ENCODE measurements at places on chromosomes 7 and 10.
A peak's percentile ranks its signal among the peaks of the same experiment; 100 is the strongest.

DNA sequence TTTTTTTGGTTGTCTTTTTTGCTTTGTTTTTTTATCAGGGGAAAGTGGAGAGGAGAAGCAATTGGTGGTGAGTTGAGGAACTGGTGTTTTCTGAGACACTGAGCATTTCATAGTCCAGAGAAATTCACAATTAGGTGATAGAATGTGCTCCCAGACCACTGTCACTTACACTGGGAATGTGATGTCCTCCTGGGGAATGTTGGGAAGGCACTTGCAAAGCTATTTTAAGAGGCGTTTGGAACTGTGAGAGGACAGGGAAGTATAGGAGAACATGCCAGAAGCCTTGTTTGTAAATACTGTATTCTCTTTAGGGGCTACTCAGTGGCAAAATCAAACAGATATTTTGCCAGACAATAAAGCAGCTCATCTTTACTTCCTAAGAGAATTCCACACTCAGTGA is 16.0 kb downstream of the CHRM2 start:
- DNase-seq, result no peak

DNA sequence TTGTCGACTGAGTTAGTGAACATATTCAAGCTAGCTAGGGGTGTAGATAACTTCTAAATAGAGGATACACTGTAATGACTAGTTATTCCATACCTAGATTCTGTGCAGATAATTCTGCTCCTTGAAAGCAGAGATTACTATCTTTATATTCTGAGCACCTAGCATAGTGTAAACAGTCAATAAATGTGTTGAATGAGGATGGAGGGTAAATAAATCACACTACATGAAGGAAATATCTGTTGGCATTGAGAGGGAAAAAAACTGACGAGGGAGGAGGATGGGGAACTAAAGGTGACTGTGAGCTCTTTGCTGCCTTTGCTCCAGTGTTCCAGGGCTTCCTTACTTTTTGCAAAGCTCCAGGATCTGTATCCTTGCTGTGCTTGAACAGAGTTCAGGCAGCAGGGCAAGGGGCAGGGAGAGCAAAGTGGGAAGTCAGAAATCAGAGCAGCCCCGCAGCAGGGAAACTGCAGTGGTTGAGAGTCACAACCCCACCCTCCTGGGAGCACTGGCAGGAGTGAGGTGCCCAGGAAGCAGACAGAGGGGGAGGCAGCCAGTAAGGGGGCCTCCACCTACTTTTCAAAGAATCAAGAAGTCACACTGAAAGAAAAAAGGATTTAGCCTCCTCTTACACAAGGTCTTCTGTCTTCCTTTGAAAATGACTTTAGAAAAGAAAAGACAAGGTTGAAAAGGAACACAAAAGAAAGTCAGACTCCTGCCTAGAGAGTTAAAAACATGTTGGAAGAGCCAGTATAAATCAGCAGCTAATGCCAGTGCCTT is 71.8 kb upstream of the LRRN3 start:
- no peak for DNase-seq

DNA sequence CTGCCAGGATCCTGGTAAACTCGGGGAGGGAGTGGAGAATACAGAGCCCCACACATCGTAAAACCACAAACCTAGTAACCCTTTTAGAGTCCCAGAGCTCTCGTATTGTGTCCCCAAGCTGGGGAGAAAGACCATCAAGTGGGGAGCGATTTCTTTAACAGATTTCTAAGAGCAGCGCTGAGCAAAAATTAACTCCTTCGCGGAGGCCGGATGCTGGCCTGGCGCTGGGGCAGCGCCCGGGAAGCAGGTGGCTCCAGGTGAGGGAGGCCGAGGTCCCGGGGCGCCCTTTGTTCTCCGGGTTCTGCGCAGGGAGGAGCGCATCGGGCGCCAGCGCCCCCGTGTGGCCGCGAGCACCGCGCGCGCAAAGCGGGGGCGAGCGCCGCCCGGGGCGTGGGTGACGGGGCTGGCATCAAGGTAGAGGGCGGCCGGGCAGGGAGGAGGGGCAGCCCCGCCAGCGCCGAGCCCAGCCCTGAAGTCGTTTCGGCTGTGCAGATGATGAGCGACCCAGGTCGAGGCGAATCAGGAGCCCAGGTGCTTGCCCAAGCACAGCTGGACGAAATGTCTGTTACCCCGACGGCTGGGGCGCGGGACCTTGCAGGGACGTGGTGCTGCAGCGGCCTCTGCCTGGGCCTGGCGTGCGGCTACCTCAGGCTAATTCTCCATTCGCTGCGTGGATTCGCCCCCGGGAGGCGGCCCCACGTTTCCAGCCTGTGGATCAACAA is 10.4 kb upstream of the FGFR2 start:
- DNase-seq, result no peak

DNA sequence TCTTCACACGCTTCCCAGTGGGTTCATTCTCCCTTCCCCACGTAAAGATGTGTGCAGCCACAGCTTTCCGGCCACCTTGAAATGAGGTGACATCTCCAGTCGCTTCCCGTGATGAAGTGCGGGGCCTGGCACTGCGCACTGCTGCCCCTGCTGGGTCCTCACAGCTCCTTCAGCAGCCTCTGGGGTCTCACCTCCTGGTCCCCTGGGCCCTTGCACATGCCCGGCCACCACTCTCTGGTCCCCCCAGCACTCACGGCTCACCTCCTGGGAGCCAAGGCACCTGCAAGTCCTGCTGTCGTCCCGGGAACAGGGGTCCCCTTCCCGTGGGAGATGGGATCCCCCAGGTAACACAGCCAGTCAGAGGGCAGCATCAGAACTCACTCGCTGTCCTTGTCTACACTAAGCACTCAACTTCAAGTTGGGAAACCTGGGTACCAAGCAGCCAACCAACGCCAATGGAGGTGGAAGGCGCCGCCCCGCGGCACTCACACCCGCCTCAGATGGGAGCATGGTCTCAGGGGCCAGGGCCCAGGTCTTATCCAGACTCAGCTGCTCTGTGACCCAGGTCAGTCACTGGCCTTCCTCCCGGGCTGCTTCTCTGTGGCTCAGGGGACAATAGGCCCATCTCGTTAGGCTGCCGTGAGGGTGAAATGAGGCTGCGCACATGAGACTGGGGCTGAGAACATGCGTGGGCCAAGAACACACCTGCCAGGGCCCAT is 176.2 kb downstream of the PTPRN2 start:
- no peak for DNase-seq

DNA sequence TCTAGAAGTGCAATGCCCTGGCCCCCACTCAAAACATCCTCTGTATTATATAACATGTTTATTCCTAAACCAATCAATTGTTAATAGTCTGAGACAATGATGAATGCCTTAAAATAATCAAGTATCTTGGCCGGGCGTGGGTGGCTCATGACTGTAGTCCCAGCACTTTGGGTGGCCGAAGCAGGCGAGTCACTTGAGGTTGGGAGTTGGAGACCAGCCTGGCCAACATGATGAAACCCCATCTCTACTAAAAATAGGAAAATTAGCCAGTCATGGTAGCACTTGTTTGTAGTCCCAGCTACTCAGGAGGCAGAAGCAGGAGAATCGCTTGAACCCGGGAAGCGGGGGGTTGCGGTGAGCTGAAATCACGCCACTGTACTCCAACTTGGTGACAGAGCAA is 29.4 kb upstream of the CACNA2D1 start:
- no peak for DNase-seq

- DNase-seq, result no peak
Observed at GRCh38 chr10:75098902-75099673, 12.4 kb upstream of the SAMD8 start.

DNA sequence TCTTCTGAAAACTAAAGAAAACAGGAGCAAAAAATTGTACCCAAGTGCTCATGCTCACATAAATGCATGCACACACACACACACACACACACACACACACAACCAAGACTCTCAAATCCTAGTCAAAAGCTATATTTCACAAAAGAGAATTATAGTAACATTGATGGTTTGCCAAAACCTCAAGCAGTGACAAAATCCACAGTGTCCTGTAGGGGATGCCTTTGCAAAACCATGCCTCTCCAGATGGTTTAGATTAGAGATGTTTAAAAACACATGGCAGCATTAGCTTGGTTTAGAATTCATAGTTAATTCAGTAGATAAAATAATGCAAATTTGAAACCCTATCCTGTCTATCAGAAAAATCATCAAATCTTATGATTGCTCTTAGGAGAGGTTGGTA is 232.2 kb downstream of the DYNC1I1 start:
- no peak for DNase-seq

GRCh38 chr7:49563693-49564378 is 209.6 kb upstream of the VWC2 start:
- no peak for DNase-seq

DNA sequence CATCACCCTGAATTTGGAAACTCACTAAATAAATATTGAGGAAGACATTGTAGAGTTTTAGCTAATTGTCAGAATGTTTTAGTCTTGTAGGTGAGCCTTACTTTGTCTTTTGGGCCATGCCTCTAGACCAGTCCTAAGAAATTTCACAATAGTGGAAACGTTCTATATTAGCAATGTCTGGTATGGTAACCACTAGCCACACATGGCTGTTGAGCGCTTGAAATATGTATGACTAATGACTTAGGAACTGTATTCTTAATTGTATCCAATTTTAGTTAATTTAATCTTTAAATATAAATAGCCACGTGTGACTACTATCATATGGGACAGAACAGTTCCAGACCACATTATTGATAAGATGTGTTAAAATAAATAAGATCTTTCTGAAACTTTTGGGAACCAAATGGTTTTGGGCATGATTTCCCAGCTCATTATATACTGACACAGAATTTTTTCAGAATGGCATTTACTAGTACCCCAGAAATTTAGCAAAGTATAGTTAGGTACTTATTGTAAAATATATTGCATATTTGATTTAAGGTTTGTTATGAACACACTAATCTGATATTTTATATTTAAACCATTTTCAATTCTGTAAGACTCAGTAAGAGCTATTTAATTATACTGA is 95.0 kb downstream of the VPS50 start:
- DNase-seq, result peak; percentile 89

DNA sequence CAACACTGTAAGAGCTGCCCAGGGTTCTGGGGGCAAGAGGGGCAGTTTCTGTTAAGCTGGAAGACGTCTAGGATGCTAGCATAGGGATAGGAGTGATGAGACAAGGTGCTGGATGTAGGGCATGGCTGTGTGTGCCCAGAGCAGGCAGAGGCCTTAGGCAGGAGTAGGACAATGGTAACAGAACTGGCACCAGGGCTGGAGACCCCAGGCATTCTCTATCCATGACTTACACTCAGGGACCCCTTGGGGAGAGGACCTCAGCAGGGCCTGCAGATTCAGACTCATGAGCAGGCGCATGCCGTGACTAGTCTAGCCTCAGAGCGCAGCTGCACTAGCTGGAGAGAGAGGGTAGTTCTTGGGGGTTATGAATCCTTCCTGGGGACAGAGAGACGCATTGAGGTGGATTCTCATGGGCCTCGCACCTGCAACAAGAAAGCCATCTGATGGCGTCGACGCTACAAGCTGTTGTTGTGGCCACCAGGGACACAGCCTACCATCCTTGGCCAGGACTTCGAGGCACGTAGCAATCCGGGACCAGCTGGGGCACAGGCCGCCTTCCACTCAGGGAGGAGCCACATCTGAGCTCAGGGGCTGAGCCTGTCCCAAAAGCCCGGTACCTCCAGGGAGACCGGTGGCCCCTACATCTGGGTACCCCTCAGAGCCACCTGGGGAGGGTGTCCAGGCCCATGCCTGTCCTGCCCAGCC is 474.1 kb downstream of the PTPRN2 start:
- DNase-seq, result no peak

- DNase-seq, result peak; percentile 33
Observed at GRCh38 chr7:157502701-157503111, 165.9 kb downstream of the DNAJB6 start.

DNA sequence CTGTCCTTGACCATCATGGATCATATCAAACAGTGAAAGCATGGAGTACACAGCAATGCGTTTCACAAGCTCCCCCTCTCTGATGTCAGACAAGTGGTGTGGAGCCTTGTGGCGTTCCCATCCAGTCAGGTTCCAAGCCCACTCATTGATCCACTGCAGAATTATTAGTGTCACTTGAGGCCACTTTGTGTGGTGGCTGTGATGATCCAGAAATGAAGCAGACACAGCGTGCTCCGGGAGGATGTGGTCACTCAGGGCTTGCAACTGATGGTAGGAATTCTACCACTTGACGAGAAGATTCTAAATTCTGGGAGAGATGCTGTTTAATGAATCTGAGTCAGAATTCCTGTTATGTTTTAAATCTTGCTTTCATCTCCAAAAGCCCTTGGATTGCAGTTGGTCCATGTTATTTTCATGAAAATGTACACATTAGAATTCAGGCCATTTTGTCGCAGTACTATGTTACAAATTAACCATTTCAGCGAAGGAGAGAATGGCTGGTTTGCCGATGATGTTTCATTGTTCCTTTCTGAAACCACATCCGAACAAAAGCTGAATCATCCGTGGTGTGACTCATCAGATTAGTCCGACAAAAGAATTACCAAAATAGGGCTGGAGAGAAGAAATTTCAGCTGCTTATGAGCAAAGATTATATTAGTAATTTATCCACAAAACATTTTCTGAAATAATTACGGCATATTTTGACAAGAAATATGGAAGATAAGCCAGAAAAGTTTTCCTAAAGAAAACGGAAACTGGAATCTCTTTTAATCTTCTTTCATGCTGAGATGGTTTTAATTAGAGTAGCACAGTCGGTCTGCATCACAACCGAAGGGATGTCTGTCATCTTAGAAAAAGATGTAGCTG is 48.1 kb downstream of the INSYN2A start:
- peak; percentile 89 for DNase-seq

DNA sequence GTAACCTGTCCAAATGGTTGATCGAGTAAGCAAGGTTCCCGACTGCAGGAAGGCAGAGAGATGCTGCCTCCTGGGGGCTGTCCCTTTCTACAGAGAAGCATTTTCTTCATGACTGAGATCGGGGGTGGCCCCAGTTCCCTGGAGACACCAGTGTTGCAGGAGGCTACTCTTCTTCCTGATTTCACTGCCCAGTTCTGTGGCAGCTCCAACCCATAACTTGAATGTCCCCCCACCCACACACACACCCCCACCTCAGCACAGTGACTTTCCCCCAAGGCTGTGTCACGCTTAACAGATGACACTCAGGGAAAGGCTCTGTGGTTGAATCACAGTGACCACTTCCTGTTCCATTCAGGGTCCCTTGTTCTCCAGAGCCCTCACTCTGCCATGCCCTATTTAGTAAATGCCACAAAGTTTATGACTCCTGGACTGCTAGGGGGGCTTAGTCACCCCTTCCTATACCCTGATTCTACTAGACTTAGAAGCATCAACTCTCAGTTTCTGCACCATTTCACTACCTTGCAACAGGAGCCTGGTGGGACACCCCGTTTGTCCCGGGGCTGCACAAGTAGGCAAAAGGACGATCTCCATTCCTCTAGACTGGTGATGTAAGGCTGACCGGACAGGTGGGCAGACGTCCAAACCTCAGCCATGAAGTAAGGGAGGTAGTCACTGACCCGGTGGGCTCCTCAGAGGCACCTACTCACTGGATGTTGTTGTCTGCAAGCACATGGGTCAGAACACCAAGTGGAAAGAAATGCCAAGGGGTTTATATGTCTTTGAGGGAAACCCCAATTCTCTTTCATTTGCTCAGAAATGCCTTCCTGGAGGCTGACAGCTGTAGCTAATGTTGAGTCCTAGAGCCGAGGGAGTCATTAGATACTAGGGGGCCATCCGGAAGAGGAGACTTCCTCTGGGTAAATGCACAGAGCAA is 31.3 kb upstream of the SMC3 start:
- peak; percentile 96 for DNase-seq

GRCh38 chr7:66238773-66239466 is 33.8 kb downstream of the TPST1 start:
- DNase-seq, result no peak

- DNase-seq, result peak; percentile 24
Observed at GRCh38 chr7:80740778-80741545, 102.5 kb downstream of the CD36 start.

Measured in RCC 7860 (cell line).